ENCODE measurements at places on chromosomes 2 and 18.

DNA sequence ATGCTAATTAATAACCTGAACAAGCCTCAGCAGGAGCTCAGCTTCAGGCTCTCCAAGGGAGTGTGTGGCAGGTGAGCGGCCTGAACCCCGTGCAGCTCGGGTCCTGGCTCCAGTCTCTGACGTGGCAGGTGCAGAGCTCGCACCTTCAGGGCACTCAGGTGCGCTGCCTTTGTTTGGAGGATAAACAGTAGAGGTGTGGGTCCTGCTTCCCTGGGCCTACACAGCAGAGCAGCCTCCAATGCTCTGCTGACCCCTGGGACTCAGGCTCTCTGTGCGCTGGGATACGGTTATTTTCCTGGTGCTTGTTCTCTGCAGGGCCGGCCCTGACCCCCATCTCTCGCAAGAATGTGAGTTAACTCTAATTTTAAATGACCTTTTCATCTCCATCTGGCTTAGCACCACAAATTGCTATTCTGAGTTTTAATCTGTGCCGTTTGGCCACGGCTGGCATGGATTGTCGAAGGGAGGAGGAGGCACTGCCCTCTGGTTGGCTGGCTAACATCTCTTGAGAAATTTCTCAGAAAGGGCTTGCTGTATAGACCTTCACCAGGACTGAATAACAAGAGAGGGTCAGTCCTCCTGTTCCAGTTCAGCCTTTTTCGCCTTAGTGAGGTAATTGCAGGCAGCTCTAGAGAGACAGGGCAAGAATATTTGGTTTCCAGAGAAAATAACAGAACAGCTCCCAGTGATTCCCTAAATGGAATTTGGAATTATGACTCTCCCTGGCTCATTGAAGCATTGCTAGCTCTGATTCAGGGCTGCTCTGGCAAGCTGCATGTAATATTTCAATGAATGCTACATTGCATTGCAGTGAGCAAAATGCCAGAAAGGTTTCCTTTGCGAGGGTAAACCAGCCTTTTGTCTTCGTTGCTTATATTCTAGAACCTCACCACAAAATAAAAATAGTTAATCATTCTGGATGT lies 161.8 kb downstream of the DCDC2C start:
- DNase-seq, result no peak

DNA sequence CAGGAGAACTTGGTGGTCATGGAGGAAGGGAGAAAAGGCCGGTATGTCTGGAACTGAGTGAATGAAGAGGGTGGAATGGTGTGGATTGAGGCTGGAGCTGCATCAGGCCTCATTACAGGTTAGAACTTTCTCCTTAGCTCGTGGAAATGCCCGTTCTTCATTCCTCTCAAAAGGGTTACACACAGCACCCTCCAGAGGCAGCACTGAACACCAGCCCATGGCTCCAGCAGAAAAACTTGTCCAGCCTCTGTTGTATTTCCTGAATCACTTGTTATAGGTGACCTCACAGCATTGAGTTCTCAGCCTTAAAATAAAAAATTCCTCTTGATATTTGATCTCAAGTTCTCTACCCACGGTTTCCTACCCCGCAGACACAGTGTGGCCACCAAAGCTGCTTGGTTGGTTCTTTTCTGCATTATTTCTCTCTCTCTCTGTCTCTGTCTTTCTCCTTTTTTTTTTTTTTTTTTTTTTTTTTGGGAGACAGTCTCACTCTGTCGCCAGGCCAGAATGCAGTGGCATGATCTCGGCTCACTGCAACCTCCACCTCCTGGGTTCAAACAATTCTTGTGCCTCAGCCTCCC lies 89.6 kb downstream of the ITGB1BP1 start:
- peak; percentile 78 for DNase-seq

DNA sequence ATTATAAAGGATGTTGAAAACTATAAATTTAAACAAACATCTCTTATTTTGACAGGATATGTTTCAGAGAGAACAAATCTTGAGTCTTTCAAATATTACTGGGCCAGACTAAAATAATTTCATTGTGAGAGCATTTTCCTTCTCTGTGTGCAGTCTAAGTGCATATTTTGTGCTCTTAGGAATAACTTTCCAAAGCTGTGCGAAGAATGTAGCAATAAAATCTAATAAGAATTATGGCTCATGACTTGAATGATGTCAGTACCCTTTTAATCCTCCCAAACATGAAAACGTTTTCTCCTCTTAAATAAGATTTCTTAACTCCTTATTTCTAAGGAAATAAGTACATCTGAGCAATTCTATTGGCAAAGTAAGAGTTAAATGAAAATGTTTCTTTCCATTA lies 76.2 kb upstream of the EFEMP1 start:
- no peak for DNase-seq

- no peak for DNase-seq
These were observed 32.3 kb downstream of the MYO5B start for GRCh38 chr18:50162486-50163304.

- DNase-seq, result no peak
These were observed 15.3 kb upstream of the PXDN start for GRCh38 chr2:1759611-1759930.

DNA sequence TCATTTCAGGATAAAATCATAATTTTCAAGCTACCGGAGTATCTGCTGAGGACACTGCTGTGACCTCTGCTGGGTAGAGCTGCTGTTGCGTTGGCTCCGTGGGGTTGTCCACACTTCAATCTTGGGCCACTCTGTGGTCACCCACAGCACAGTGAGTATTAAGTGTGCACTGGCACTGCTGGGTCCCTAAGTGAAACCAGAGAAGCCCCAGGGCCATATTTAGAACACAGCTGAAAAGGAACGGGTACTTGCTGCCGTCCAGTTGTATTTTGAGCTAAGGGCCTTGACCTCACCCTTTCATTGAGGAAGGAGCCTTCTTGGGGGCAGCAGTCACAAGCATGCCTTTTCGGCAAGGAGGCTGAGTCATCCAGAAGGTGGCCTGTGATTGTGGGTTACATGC lies 10.1 kb downstream of the SLC9A4 start:
- DNase-seq, result no peak

DNA sequence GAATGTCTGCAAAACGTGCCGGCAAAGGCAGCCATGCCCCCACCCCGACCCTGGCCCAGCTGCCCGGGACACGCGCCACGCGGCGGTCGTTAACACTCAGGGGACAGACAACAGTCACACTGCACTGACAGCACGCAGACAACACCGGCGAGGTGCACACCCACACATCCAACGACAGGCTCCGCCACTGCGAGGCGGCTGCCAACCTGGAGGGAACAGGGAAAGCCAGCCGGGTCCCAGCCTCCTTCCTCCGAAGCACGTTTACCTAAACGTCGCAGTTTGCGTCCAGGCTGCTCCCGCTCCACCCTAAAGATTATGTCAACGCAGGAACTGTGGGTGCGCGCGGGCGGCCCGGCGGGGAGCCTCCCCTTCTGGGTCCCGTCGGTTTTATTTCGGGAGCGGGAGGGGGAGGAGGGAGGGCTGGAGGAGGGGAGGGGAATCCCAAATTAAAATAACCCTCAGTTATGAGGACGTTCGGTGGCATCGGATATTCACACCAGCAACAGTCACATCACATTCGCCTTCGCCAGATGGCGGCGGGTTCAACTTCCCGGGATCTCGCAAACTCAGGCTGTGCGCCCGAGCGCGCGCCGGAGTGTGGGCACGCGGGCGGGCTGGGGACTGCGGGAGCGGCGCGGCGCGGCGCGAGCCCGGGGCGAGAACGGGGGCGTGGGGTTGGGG lies 644 bp downstream of the PTGR3 start:
- DNase-seq, result peak; percentile 57

DNA sequence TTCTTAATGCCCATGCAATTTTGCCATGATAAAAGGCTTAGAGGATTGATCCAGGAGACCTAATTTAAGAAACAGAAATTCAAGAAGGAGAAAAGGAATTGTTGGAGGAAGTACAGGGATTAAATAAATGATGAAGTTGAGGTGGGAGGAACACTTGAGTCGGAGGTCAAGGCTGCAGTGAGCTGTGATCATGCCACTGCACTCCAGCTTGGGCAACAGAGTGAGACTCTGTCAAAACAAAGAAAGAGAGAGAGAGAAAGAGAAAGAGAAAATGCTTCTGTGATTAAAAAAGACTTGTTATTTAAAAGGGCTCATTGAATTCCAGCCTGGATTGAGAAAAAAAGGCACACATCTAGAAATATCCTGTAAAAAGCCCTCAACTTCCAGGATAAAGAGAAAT lies 123.2 kb downstream of the B3GNT2 start:
- no peak for DNase-seq

- no peak for DNase-seq
These were observed 21.6 kb downstream of the PTPN18 start for GRCh38 chr2:130377491-130377890.

DNA sequence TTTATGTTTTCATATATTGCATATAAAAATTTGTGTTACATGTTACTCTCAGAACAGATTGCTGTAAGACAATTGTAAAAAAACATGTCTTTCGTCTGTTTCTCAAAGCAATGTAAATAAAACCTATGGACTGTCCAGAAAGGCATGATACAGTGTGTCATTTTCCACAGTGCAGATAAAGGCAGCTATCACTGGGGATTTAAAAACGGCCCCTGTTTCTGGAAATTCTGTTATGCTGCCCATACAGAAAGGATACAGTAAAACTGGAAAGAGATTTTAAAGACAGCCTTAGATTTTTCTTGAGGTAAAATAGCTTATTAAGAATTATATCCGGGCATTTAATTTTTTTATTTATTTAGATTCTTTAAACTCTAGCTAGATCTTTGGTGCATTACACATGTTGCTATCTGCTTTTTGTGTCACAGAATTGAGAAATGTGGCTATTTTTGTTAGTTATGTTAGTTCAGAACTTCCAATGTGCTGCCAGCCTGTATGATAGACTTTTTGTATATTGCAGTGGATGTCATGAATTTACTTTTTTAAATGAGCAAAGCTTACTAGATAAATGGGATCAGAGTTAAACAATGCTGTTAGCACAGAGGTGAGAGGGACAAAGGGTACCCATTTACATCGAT lies 859 bp upstream of the INO80D start:
- DNase-seq, result no peak

- peak; percentile 66 for DNase-seq
These were observed at the start of gene CD302 for GRCh38 chr2:159797543-159798375. TSS of gene CD302 (minus strand) at chr2:159798208. CDS start at chr2:159798198, 10 bp downstream.

DNA sequence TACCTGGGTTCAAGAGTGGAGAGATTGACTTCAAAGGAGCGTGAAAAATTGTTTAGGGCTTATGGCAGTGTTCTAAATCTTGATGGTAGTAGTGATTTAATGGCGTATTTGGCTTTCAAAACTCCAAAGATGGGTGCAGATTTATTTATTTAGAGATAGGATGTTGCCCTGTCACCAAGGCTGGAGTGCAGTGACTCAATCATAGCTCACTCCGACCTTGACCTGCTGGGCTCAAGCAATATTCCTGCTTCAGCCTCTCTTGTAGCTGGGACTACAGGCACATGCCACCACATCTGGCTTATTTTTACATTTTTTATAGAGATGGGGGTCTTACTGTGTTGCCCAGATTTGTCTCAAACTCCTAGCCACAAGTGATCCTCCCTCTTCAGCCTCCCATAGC lies 52.5 kb downstream of the FAM117B start:
- DNase-seq, result peak; percentile 23

GRCh38 chr2:166984797-166985196 lies 96.5 kb downstream of the XIRP2 start:
- DNase-seq, result no peak

GRCh38 chr2:241080405-241081189 lies 21.5 kb downstream of the MTERF4 start:
- DNase-seq, result no peak
